ENCODE measurements at places on chromosomes 4 and X.

GRCh38 chr4:100833906-100834305 lies 316.1 kb upstream of the EMCN start:
- DNase-seq, result no peak

GRCh38 chr4:152468408-152468807 lies 67.5 kb downstream of the FBXW7 start:
- DNase-seq, result no peak

DNA sequence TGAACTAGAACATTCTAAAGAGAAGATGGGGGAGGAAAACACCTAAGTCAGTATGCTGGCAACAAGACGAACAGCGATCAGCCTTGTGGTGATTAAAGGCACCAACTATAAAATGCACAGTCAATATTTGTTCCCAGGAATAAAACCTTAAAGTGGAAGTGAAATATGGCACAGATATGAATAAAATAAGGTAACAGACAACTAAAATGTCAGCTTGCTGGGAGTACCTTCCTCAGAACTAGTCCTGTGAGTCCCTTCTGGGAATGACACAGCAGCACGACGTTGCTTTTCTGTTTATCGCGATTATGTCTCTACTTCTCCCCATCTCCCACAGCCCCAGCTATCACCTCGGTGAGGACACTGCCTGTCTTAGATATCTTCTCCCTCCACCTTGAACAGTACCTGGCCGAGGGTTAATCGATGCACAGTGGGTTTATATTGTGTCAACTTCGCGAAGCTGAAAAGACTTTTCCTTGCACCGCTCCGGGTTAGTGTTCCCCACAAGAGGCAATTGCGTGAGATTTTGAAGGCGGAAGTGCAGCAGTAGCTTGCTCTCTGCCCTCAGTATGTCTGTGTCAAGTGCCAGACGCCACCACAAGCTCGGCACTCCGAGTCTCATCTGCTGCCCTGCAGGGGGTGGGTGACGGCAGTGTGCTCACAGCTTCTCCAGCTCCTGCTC lies 17.4 kb downstream of the MTNR1A start:
- no peak for DNase-seq

DNA sequence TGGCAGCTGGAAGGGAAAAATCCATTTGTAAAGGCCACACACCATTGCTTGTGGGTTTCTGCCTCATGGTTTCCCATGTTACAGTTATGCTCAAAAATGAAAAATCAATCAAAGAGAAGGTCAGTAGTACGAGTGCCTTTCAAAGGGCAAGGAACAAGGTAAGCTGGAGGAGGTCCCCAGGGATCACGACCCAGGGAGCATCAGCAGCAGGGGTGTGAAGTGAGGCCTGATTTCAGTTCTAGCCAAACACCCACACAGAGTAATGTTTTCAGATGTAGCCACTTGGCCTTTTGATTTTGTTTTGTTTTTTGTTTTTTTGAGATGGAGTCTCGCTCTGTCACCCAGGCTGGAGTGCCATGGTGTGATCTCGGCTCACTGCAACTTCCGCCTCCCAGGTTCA lies 69.4 kb upstream of the AFAP1 start:
- DNase-seq, result no peak

DNA sequence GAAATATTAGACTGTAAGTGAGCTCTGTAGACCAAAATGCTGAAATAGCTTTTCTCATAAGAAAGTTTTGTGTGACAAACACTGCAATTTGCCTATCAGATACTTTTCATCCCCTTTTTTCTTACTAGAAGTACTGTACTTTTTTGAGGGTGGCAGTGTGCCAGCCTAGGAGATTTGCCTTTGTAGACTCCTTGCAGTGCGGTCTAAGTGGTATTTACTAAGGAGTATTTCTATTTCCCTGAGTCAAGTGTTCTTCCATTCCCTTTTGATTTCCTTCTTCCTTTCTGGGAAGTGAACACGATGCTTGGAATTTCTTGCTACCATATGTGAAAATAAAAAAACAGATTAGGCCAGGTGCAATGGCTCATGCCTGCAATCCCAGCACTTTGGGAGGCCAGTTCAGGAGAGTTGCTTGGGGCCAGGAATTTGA lies 34.6 kb downstream of the PDLIM5 start:
- no peak for DNase-seq

- no peak for DNase-seq
Measured at GRCh38 chrX:30010471-30010870, 204.9 kb upstream of the MAGEB2 start.

DNA sequence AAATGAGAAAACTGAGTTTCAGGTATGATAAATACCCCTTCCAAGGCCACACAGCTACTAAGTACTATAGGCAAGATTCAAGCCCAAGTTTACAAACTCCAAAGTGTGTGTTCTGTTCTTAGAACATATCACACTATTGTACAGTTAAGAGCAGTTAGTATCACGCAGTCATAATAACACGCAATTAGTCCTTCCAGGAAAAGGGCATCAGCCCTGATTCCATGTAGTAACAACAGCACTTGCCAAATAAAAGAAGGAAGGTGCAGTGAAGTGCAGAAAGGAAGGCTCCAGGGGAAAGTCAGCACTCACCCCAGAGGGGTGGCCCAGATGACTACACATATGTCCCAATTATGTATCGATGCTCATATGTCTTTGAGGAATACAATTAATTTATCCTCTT lies 4.4 kb downstream of the TASL start:
- no peak for DNase-seq

Data from D721Med (cell line).